ENCODE measurements at places on chromosomes 1 and 21.

- no peak for DNase-seq
Measured at GRCh38 chr1:200535605-200536004, 84.9 kb downstream of the KIF14 start.

DNA sequence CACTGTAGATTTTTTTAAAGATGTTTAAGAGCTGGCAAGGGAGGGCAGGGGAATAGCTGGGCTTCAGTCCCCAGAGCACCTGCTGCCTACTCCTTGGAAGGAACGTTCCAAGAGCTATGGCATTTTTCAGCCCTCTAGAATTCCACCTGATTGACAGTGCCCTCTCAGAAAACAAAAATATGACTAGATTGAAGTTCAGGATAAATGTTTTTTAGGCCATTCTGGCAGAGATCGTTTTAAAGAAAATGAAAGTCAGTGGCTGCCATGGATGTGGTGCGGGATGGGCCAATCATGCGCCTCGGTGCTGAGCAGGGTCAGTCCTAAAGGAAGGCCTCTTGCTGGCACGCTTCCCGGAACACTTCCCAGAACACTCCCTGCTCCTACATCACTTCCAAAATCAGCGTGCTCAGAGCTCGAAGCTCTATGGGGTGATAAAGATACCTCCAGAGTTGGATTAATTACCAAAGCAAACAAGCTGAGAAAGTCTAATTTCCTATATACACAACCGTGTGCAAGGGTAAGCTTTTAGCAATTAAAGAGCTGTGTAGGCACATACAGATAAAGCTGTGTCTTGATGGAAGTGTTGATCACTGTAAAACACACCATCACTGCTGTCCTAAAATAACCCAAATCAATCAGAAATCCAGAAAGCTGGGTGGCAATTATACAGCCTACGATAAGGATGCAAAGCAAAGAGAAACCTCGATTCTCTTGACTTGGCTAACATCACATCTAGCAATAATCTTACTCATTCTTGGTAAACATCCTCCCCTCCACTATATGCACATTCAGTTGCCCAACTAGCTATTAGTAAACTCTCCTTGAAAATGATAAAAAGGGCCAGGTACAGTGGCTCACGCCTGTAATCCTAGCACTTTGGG, 34.6 kb downstream of the TGFBR3 start:
- DNase-seq: peak; percentile 97

- DNase-seq: no peak
Measured at GRCh38 chr1:175019524-175019923, 3.7 kb downstream of the MRPS14 start.

DNA sequence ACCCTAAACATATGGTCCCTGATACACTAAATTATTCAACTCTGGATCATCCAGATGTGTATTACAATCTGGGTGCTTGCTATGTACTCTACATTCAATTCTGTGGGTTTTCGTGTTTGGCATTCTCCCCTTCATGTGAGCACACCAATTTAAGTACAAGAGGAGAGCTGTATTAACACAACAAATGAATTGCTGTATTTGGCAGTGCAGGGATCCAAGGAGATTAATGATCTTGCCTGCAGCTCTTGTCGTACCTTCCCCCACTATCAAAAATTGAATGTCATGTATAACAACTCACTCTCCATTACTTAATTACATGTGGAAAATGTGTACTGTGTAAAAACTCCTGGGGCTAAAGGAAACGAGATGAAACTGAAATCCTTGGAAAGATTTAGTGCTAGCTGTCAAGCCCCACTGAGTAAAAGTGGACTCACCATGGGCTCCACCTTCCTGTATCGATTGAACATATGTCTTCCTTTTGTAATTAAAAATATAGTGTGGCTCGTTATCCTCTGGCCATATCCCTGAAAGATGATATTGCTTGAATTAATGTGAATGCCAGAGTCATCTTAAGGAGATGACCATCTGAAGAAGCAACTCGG, 172.2 kb upstream of the L1TD1 start:
- DNase-seq: no peak

GRCh38 chr1:119681560-119681959, 30.2 kb upstream of the PHGDH start:
- DNase-seq: no peak
